ENCODE measurements at places on chromosomes 3 and 15. TPM values are rescaled to one million over a fixed set of nuclear protein-coding genes. Genes with fewer than 3 reads are reported as not detected.

TMEM158 gene
- 5.3 TPM for total RNA-seq

WWTR1 gene
- 362 TPM for total RNA-seq

CSPG4 gene
- 0.13 TPM for total RNA-seq

EPHA3 gene
- not detected for total RNA-seq

TFRC gene
- total RNA-seq, result 288 TPM

AP3B2 gene
- total RNA-seq, result not detected

HIGD2B gene
- not detected for total RNA-seq

RBMS3 gene
- total RNA-seq, result 49.6 TPM

RARRES1 gene
- 0.66 TPM for total RNA-seq

PYGO1 gene
- total RNA-seq, result 3.3 TPM

PLA1A gene
- total RNA-seq, result 0.13 TPM

PLXND1 gene
- total RNA-seq, result 362 TPM

P2RY14 gene
- not detected for total RNA-seq

ZNF662 gene
- 2.4 TPM for total RNA-seq

ACOX2 gene
- total RNA-seq, result 4.5 TPM

SORD gene
- total RNA-seq, result 43.4 TPM

SUSD5 gene
- 0.93 TPM for total RNA-seq

PRR20G gene
- not detected for total RNA-seq

SPCS1 gene
- total RNA-seq, result 90.3 TPM

POTEB2 gene
- not detected for total RNA-seq

CCDC12 gene
- 30.4 TPM for total RNA-seq

ATP13A4 gene
- total RNA-seq, result not detected

HDAC11 gene
- 4.1 TPM for total RNA-seq

CEP19 gene
- 2.1 TPM for total RNA-seq

SH2D7 gene
- total RNA-seq, result not detected

SLC51B gene
- not detected for total RNA-seq

EEFSEC gene
- 6.8 TPM for total RNA-seq

TEX9 gene
- total RNA-seq, result 3.5 TPM

PROS1 gene
- 15.6 TPM for total RNA-seq

LRTM1 gene
- not detected for total RNA-seq

CHST2 gene
- 7.8 TPM for total RNA-seq

TRIM71 gene
- total RNA-seq, result not detected

MTHFS gene
- 13.4 TPM for total RNA-seq

TGM4 gene
- total RNA-seq, result 0.13 TPM

KIF7 gene
- 7.8 TPM for total RNA-seq
